CD4-positive, alpha-beta T cell treated with Interleukin-21 for 1 hour (primary cell): ENCODE measurements at places on chromosomes 5 and 9.

DNA sequence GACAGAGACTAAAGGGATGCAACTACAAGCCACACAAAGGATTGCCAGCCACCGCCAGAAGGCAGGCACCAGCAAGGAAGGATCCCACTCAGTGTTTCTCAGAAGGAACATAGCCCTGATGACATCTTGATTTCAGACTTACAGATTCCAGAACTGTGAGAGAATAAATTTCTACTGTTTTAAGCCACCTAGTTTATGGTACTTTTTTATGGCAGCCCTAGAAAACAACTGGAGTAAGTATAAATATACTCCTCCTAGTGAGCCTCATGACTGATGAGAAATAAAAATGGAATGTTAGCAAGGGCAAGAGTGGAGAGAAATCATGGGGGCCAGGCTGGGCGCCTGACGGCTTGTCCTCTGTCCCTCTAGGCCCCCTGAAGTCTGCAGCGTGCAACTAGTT lies 307.3 kb downstream of the PIK3R1 start:
- no peak for DNase-seq

- peak; percentile 12 for DNase-seq
These were observed 152.1 kb downstream of the FSTL4 start for GRCh38 chr5:133460172-133460758.

GRCh38 chr9:131217331-131218031 lies 58.8 kb downstream of the FAM78A start:
- no peak for DNase-seq

GRCh38 chr9:71647094-71647591 lies 121.2 kb downstream of the CEMIP2 start:
- DNase-seq = peak; percentile 42

GRCh38 chr5:172751761-172752510 lies 19.1 kb downstream of the DUSP1 start:
- DNase-seq = no peak

DNA sequence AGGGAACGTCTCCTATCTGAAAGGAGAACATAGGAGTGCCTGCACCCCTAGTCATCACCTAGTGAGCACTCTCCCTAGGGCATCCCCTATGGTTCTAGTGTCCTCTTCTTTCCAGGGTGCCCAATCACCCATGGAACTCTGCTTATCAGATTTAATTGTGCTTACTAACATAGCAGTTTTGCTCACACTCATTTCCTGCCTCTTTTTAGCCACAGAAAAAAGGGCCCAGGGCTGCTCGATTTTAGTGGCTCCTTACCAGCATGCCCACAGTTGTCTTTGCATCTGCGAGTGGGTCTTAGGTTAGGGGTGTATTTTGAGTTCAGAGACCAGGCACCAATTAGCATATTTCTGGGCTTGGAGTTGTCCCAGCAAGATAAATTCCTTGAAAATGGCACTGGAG lies 1110.2 kb downstream of the TAF11L14 start:
- peak; percentile 19 for DNase-seq

- DNase-seq = peak; percentile 28
These were observed 27.1 kb upstream of the SLC6A19 start for GRCh38 chr5:1174122-1174936.

- no peak for DNase-seq
These were observed 24.6 kb downstream of the UBAP1 start for GRCh38 chr9:34203275-34203991.

GRCh38 chr9:2800394-2801179 lies 43.3 kb downstream of the PUM3 start:
- DNase-seq = no peak

DNA sequence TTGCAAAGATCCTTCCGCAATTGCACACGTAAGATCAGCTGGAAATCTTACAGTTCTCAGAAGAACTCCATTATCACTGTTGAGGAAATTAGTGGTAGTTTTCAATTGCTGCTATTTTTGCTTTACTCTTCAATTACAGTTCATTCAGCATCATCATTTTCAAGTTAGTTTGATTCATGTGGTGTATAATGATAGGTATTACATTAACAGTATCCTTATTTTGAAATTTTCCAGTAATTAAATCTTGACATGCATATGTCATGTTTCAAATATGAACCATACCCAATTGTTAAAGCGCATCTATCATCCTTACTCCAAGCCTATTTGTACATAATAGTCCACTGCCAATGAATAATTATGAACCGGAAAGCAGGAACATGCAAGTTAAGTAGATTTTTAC lies 60.3 kb downstream of the NR6A1 start:
- no peak for DNase-seq

- no peak for DNase-seq
These were observed 33.1 kb downstream of the ANKRD33B start for GRCh38 chr5:10596886-10597451.

- no peak for DNase-seq
These were observed 5.4 kb upstream of the PITX1 start for GRCh38 chr5:135039271-135040033.

DNA sequence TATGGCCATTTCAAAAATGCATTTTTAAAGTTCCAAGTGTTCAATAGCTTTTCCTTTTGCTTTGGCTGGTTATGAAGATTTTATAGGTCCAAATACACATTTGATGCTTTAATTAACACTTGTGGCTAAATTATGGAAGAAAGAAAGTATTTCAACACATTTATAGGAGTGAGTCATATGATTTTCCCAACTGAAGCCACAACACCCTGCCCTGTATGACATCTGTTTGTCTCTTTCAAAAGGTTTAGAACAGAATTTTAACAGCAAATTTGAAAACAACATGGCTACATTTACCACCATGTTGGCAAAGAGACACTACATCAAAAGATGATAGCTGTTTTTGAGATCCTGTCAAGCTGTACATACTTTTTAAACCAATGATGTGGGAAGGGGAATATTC lies 99.4 kb downstream of the TMEM174 start:
- no peak for DNase-seq

DNA sequence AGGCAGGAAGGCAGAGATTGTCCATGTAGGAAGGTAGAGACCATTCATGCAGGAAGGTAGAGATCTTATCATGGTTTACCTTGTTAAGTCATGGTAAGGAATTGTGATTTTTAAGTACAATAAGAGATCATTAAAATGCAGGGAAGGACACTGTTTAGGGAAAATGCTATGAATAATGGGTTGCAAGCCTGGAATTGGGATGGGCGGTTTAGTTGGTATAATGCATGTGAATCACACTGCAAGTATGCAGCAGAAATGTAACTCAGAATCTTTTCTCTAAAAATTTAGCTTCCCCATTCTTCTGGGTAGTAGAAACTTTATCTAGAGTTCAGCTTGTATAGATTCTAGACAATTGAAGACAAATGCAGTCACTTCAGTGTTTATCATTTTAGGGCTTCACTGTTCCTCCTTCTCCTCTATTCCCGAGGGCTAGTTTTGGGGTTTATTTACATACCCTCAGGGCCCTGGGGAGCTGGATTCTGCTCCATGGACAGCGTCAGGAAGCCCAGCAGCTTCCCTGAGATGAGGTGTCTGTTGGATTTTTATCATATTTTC lies 212.0 kb downstream of the SREK1 start:
- DNase-seq = no peak

- no peak for DNase-seq
These were observed 26.9 kb downstream of the COL15A1 start for GRCh38 chr9:98970532-98971041.

DNA sequence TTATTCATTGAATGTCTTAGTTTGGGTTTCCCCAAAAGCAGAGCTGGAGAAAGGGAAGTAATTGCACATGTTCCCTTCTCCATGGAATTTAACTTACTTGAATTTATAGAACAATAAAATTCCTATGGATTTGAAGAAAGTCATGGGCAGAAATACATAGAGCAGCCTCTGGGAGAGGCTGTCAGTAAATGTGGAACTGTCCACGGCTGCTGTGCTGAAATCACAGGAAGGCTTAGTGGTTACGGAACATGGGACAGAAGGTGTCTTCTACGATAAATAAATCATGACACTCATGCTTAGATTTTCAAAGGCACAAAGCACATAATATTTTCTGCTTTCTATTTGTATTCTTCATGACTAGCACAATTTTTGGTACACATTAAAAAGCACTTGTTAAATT lies 440.6 kb upstream of the IZUMO3 start:
- DNase-seq = no peak

- no peak for DNase-seq
These were observed 119.1 kb downstream of the ZDHHC21 start for GRCh38 chr9:14574173-14574572.

GRCh38 chr5:25974451-25974850 lies 1063.9 kb downstream of the CDH9 start:
- DNase-seq = no peak

DNA sequence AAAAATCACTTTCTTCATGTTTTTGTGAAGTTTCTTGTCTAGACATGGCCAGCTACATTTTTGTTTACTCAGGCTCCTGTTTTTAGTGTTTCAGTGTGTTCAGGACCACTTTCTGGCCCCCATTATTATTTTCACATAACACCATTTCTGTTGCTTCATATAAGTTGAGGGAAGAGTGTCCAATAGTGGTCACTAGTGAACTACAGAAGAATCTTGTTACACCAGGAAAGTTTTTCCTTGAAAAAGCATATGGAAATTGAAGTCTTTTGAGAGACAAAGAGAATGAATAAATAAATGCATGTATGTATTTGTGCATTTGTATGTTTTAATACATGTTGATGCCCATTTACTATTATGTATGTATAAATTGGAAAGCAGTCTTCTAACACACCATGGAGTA lies 3.8 kb downstream of the ADAMTSL1 start:
- DNase-seq = no peak

GRCh38 chr9:129649726-129650679 lies 8.1 kb upstream of the ASB6 start:
- DNase-seq = no peak

- DNase-seq = peak; percentile 11
These were observed 4.2 kb downstream of the SMC5 start for GRCh38 chr9:70262948-70263347.

- no peak for DNase-seq
These were observed 71.8 kb downstream of the GALNT10 start for GRCh38 chr5:154262342-154262741.

- DNase-seq = no peak
These were observed 20.1 kb downstream of the DAPK1 start for GRCh38 chr9:87517732-87518131.

DNA sequence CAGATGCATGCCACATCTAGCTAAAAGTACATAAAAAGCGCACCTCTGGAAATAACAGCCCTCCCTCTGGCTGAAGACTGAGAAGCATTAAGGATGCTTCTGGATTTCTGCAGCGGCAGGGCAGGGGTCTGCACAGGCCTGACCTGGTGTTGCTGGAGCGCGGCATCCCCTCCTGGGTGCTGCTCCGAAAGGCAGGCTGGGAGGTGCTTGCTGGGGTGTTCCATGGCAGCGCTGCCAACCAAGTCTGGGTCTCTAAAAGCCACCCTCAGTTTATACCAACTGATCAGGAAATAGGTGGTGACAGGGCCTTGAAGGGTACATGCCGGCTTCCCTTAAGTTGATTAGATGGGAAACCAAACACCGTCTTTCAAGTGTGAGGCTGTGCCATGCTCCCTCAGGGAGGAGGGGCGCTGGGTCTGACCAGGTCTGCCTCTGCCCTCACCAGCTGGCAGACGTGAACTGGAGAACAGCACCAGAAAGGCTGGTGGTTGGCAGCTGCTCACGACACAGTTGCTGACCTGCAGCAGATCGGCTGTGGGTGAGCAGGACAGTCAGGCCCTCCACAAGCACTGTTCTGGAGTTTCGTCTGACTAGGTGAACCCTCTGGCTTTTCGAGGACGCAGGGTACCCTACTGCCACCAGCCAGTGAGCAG lies 81.6 kb downstream of the DAP start:
- no peak for DNase-seq

GRCh38 chr5:180373454-180373853 lies 20.3 kb upstream of the GFPT2 start:
- no peak for DNase-seq

DNA sequence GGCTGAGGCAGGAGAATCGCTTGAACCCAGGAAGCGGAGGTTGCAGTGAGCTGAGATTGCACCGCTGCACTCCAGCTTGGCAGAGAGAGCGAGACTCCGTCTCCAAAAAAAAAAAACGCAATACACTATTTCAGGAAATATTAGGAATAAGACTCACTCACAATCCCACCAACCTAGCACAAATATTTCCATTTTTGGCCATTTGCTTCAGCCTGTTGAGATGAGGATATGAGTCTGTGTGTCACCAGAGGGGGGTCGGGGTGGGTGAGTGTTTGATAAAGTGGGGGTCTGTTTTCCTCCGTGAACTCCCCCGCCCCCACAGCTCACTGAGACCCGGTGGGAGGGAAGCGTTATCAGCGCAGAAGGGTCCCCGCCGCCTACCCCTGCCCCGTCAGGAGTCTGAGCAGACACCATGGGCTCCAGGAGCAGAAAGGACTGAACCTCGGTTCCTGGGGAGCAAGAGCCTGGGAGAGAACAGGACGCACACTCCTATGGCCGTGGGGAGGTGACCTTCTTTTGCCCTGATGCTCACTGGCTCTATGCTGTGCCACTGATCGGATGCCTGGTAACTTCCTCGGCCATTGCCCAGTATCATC lies 153.8 kb upstream of the PHYKPL start:
- no peak for DNase-seq

DNA sequence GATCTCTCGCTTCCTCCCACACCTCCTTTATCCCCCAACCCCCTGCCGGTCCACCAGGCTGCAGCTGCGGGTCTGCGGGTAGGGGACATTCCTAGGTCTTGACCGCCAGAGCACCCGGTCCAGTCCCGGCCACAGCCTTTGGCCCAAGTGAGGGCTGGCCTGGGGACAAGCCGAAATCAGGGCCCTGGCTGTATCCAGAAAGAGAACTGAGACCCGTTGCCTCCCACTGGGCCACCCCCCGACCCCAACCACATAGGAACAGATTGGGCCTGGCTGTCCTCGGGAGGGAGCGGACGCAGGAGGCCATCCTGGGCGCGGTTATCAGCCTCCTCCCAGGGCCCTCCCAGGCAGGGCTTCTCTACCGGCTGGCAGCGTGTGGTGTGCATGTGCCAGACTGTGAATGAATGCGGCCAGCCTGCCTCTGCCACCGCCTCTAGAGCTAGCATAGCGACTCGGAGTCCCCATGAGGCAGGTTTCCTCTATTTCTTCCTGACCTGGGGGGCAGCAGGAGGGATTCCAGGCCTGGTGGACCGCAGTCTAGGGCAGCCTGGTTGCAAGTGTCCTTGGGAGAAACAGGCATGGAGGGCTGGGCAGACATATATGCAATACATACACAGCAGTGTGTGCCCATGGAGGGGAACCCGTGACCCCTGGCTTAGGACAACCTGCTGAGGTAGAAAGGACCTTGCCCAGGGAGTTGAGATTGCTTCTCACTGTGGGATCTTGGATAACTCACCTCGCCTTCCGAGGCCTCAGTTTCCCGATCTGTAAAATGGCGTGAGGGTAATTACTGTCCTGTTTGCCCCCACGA lies 1.2 kb downstream of the N4BP3 start:
- peak; percentile 65 for DNase-seq

GRCh38 chr9:98481676-98482075 lies 226.2 kb upstream of the TBC1D2 start:
- no peak for DNase-seq

- no peak for DNase-seq
These were observed 44.5 kb downstream of the PRDM6 start for GRCh38 chr5:123133438-123134100.
